ENCODE measurements at places on chromosomes 4 and X. TPM values are rescaled to one million over a fixed set of nuclear protein-coding genes. Genes with fewer than 3 reads are reported as not detected.

The MAGED4 gene
- total RNA-seq: 119 TPM

The MPP1 gene
- total RNA-seq: 13.3 TPM

The VAMP7 gene
- total RNA-seq: 35.7 TPM

The GABRB1 gene
- not detected for total RNA-seq

The CSN1S1 gene
- not detected for total RNA-seq

The EPGN gene
- 1.1 TPM for total RNA-seq

The GABRG1 gene
- not detected for total RNA-seq

The INPP4B gene
- 18.7 TPM for total RNA-seq

The ZNF674 gene
- 6.5 TPM for total RNA-seq

The NLRP2B gene
- total RNA-seq: not detected

The IL2RG gene
- total RNA-seq: not detected

The AP1S2 gene
- 59.1 TPM for total RNA-seq

The MAOA gene
- 3.4 TPM for total RNA-seq

The TMPRSS11B gene
- total RNA-seq: not detected

The CCNA2 gene
- 9.3 TPM for total RNA-seq

The TIMM17B gene
- total RNA-seq: 37.7 TPM

The HADH gene
- 21.6 TPM for total RNA-seq

The CACNA1F gene
- total RNA-seq: not detected

The PDZD4 gene
- total RNA-seq: 27.2 TPM

The TMPRSS11D gene
- not detected for total RNA-seq

The SPANXA1 gene
- not detected for total RNA-seq

The RBMXL3 gene
- total RNA-seq: not detected

The TRIM2 gene
- 18.2 TPM for total RNA-seq

The FAM114A1 gene
- 245 TPM for total RNA-seq

The MUC7 gene
- not detected for total RNA-seq

The PCDH7 gene
- total RNA-seq: 72.3 TPM
